ENCODE measurements at places on chromosomes 7 and 10. TPM values are rescaled to one million over a fixed set of nuclear protein-coding genes. Genes with fewer than 3 reads are reported as not detected.

COPG2 gene
- 50.2 TPM for total RNA-seq

FMC1 gene
- 7.1 TPM for total RNA-seq

- no peak for DNase-seq
These were observed 190.6 kb downstream of the EBF3 start for GRCh38 chr10:129773359-129773990.

DNA sequence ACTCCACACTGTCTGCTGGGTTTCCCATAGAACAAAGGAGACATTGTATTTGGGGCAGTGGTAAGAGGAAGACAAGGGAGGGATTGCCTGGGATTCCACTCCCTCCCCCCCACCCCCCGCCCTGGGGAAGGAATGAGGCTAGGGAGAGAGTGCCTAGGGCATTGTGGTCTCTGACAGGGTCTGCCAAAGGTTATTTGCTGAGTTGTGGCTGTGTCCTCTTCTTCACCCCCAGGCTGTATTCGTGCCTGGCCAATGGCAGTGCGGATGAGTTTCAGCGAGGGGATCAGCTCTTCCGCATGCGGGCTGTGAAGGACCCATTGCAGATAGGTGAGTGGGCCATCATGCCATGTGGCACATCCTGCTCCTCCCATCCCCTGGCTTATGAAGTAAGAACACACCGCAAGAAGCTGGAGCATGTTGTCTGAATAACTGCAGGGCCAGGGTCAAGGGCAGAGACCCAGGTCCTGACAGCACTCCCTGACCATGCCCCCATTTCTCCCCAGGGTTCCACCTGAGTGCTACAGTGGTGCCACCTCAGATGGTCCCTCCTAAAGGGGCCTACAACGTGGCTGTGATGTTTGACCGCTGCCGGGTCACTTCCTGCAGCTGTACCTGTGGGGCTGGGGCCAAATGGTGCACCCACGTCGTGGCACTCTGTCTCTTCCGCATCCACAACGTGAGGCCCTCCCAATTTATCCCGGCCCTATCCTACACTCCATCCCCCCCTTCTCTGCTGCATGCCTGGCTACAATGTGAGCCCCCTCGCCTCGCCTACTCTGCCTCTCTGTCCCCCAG, 3.7 kb downstream of the ZSWIM8 start:
- DNase-seq: no peak

DNA sequence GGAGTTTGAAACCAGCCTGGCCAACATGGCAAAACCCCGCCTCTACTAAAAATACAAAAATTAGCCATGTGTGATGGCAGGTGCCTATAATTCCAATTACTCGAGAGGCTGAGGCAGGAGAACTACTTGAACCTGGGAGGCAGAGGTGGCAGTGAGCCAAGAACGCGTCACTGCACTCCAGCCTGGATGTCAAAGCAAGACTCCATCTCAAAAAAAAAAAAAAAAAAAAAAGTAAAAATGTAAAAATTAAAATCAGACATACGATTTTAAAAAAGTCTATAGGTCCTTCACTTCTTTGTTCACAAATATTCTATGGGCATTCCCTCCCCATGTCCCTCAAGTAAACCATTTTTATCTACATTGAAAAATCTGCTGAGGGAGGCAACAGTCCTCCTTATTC, 34.9 kb upstream of the TLL2 start:
- DNase-seq: no peak

GRCh38 chr10:1396297-1396635, 340.1 kb downstream of the WDR37 start:
- no peak for DNase-seq

DNA sequence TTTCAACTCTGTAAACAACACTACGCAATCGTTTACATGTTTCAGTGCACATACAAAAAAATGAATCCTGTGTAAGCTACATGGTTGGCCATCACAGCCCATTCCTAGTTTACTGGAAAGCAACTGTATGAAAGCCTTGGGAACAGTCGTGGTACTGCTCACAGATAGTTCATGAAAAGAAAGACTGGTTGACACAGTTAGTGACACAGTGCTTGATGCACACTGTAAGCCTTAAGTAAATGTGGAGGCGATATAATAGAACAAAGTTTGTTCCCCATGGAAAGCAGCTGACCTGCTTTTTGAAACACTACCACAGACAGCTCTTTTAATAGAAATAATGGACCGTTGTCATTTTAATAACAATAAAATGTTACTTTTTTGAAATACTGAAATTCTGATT, 5.1 kb downstream of the CACNA2D1 start:
- DNase-seq: no peak

DNA sequence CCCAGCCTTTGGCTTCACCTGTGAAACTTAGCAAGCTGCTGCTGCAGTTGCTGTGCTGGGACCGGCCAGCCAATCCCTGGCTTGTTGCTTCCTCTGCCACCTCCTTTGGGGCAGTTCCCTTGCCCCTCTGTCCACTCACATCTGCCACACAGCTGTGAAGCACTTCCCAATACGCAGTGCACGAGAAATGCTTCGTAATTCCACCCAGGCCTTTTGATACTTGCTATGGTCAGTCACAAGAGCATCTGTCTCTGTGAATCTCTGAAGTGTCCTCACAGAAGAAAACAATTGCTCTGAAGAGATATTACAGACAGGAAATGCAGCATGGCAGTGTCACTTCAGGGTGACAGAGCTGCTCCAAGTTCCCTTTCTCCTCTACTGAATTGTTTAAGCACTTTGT, 208.5 kb downstream of the PTEN start:
- DNase-seq: no peak

TFR2 gene
- not detected for total RNA-seq

MRM2 gene
- 14.0 TPM for total RNA-seq

DNA sequence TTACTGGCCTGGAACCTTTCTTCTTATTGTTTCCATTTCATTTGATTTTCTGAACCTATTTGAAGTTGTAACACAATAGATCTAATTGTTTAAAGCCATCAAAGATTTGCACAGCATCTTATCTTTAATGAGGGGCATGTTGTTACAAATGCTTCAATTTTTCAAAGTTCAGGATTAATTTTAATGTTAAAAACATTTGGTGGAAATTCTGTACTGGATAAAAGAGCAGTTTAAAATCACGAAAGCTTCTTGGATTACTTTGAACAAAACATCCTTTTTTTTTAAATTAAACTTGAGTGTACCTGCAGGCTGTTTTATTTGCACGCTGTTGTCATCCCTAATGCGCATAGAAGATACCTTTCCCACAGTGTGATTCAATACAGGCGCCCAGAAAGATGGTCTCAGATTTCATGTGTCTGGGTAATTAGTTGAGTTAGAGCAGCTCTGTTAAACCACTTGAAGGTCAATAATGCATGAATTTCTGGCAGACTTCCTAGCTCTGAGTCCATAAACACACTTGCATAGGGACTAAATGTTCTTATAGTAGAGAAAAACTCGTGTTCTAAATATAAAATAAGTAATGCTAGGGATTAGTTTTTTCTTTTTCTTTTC, 29.3 kb upstream of the DDX50 start:
- no peak for DNase-seq

GRCh38 chr7:95619921-95620320, 23.6 kb upstream of the PDK4 start:
- no peak for DNase-seq

- DNase-seq: peak; percentile 36
These were observed 27.9 kb upstream of the ASCC1 start for GRCh38 chr10:72243822-72244437.

- DNase-seq: no peak
These were observed 393.3 kb upstream of the AUTS2 start for GRCh38 chr7:69204943-69205342.

DNA sequence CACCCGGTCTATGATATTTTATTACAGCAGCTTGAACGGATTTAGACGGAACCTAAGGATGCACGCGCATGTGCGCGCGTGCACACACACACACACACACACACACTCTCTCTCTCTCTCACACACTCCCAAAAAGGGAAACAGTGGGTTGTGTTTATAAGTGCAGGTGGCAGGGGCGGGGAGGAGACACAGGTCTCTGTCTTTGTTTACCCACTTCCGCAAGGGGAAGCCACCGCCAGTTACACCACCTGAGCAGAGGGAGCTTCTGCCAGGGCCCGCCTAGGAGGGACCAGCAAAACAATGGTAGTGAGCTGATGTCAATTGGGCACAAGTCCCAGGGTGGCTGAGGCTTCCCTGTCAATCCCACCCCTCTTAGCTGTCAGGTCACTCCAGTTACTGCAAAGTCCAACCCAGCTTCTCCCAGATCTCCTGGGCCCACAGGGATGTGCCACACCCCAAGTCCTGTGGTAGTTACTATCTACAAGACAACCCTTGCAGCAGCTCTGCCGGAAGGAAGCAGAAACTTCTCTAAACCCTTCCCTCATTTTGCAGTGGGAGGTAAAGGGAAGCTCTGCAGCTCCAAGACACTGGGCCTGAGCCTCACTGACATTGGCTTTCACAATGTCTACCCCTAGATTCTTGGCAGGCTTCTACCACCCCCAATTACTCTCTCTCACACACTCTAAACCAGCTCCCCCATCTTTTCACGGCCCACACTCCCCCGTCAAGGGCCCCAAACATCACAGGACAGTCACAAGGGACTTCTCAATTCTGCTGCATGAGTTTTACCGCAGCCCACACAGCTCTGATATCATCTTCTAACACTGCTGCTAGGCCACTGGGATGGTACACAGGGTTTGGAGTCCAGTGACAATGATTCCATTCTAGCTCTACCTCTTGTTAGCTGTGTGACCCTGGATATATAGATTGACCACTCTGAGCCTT, 17.6 kb downstream of the ANXA11 start:
- no peak for DNase-seq

DNA sequence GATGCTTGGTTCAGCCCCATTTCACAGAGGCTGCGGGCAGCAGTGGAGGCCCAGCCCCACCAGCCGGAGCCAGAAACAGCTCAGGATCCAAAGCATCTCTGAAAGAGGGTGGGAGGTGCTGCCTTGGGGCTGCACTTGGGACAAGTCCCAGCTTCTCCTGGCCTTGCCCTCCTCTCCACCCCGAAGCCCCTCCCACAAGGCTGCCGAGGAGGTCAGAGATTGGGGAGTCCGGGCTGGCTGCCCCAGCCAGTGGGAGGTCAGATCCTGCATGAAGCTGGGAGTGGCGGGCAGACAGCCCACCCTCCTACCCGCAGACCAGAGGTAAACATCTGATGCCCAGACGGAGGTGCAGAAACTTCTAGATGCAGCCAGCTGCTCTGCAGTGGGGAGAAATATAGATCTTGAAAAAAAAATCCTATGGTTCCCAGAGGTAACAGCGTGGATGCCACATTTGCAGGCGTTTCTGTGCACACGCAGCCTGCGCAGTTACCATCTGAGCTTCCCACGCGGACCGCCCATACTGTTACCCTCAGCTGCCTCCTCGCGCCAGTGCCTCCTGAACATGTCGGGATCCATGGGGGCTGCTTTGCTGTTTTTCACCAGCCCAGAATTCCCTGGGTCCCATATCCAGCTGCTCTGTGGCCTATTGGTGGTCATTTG, 36.9 kb upstream of the GNA12 start:
- DNase-seq: no peak

CALML3 gene
- total RNA-seq: 704 TPM

GRCh38 chr10:1253523-1254353, 197.6 kb downstream of the WDR37 start:
- no peak for DNase-seq

DNA sequence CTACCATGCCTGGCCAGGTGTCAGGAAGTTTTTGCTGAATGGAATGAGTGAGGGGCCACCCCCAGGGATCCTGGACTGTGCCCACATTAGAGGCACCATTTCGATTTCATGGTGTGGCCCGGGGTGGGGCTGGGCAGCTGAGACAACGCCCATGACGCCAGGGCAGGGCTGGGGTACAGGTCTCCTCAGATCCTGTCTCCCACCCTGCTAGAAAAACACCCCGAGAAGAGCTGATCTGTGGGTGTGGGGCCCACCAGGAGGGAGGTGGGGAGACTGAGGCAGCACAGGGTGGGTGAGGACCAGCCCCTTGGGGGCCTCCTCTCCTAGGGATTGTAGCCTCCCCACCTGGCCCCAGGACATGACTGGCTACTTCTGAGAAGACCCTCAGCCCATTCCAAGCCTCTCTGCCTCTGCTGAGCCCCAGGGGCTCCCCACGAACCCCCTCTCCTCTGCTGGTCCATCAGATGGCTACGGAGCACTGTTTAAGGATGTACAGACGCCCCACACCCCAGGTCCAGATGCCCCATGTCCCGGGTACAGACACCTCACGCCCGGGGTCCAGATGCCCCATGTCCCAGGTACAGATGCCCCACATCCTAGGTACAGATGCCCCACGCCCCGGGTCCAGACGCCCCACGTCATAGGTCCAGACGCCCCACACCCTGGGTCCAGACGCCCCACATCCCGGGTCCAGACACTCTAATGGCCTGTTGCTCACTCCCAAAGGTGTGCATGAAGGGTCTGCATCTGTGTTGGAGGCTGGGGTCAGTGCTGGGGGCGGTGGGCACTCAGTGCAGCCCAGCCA, 99.4 kb downstream of the MICALL2 start:
- no peak for DNase-seq

GRCh38 chr10:4234661-4235060, 449.7 kb upstream of the KLF6 start:
- DNase-seq: no peak

GRCh38 chr10:58779594-58779993, 266.9 kb downstream of the BICC1 start:
- no peak for DNase-seq

DNA sequence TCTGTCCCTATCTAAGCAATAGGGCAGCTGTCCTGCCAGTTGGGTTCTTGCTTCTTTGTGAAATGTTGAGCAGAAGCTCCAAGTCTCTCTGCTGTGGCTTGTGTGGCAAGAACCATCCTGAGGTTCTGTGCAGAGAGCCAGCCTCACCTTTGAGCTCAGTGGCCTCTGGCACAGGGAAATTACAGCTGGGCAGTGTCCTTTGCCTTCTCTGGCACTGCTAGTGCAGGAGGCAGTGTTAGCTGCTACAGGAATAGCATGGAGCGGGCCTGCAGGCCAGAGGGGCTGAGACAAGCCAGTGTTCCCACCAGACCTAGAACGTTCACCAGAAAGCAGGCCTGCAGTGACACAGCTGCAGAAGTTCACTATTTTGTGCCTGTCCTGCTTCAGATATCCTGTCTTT, 1.8 kb downstream of the PRXL2A start:
- no peak for DNase-seq

HOXA2 gene
- 1.1 TPM for total RNA-seq

FAM25A gene
- total RNA-seq: not detected

DNA sequence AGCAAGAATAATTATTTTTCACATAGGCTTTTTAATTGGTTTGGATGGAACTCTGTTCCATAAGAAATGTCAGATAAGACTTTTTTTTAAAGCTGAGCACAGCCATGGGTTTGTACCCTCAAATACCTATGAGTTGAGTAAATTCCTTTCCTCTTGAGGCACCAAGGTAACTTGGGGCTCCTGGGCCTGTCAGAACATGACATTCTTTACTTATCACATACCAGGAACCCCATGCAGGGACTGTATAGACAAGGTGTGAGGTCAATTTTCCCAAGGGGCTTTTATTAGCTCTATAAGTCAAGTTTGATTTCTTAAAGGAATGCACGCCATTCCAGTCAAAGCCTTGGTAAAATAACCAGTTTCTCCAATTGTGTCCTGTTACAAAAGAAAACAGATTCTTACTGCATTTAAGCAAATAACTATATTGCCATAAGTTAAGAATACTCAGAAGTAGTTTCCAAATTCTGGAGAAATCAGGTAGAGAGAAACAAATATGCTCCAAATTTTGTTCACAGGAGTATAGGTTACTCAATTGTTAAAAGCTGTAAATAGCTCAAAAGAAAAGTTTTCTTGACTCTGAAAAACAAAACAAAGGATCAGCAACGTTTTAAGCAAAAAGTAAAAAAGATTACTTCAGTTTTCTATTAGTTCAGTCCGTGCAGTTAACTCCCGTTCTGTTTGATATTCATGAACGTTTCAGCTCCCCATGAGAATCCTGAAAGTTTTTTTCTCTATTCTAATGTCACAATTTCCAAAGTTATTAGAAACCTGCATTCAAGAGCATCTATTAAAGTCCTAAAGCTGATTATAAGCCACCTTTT, 167.5 kb upstream of the NAMPT start:
- DNase-seq: peak; percentile 44

All from mammary epithelial cell (primary cell).